ENCODE measurements at places on chromosomes 6 and 20.

GRCh38 chr6:137214931-137215330 is 4.3 kb downstream of the IFNGR1 start:
- DNase-seq: no peak

DNA sequence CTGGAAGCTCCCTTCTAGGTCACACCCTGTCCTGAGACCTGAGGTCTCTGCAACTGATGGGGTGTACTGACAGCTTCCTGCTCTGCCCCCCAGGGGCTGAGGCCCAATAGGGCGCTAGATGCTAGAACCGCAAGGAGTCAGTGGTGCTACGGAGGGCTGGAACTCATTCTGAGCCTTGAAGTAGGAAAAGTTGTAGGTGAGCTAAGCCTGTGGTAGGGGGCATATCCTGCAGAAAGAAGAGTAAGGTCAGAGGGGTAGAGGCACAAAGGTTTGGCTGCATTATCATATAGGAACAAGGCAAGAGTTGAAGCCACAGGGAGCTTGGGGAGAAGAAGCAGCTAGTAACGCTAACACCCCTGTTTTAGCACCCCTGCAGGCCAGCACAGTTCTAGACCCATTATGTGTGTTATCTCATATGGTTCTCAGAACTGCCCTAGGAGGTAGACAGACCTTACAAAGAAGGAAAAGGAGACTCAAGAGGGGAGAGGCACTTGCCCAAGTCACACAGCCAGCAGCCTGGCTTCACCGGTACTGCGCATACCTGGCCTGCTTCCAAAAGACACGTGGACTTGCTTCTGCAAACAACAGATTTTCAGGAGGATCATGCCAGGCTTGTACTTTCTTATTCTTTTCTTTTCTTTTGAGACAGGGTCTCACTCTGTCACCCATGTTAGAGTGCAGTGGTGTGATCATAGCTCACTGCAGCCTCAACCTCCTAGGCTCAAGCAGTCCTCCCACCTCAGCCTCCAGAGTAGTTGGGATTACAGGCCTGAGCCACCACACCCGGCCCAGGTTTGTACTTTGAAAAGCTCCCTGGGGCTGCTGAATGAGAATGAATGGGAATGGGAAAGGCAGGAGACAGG is 156.1 kb downstream of the MRPL14 start:
- DNase-seq: no peak

- peak; percentile 99 for DNase-seq
Measured at GRCh38 chr6:111591370-111591900, 14.2 kb downstream of the TRAF3IP2 start.

GRCh38 chr6:121759370-121759769 is 323.9 kb downstream of the GJA1 start:
- no peak for DNase-seq

DNA sequence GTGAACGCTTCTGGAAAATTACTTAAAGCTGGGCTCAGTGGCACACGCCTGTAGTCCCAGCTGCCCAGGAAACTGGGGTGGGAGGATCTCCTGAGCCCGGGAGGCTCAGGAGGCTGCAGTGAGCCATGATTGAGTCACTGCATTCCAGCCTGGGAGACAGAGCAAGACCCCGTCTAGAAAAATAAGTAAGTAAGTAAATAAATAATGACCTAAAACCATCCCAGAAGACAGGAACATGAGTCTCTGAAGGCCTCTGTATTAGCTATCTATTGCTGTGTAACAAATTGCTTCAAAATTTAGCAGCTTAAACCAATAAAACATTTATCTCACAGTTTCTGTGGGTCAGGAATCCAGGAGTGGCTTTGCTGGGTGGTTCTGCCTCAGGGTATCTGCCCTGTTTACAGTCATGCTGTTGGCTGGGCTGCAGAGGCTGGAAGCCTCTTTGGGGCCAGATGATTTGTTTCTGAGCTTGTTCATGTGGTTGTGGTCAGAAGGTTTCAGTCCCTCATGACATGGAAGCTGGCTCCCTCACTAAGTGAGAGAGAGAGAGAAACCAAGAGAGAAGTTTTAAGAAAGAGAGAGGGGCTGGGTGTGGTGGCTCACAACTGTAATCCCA is 48.4 kb upstream of the NCOA3 start:
- DNase-seq: peak; percentile 63

- DNase-seq: no peak
Measured at GRCh38 chr6:13334953-13335352, 6.6 kb upstream of the TBC1D7 start.

DNA sequence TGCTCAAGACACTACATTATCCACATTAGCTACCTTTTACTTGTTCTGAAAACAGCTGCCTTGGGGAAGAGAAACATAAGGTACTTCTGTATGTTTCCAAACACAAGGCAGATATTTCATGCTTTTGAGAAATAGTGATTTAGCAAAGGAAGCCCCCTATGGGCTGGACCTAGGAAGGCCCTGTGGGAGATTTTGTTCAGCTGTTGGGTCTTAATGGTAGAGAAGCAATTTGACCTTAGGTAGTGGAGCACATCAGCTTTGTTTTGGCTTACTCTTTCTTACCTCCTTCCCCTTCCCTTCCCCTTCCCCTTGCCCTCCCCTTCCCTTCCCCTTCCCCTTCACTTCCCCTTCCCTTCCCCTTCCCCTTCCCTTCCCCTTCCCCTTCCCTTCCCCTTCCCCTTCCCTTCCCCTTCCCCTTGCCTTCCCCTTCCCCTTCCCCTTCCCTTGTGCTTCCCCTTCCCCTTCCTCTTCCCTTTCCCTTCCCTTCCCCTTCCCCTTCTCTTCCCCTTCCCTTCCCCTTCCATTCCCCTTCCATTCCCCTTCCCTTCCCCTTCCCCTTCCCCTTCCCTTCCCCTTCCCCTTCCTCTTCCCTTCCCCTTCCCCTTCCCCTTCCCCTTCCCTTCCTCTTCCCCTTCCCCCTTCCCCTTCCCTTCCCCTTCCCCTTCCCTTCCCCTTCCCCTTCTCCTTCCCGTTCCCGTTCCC is 84.6 kb downstream of the ANKS1A start:
- DNase-seq: no peak

DNA sequence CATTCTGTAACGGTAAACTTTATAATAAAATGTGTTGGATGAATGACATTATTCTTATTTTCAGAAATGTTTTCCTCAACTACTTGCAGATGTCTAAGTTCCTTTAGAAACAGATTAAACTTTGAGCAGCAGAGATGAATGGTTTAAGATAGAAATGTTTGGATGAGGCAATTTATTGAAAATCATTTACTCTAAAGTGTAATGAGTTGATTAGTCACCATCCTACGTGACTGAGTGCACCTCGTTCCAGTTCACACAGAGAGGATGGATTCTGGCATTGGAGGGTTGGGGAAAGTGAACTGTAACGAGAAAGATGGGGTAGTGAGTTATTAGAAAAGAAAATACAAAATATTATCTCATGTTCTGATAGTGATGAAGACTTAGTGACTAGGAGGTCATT is 28.7 kb downstream of the SMPDL3A start:
- DNase-seq: no peak

DNA sequence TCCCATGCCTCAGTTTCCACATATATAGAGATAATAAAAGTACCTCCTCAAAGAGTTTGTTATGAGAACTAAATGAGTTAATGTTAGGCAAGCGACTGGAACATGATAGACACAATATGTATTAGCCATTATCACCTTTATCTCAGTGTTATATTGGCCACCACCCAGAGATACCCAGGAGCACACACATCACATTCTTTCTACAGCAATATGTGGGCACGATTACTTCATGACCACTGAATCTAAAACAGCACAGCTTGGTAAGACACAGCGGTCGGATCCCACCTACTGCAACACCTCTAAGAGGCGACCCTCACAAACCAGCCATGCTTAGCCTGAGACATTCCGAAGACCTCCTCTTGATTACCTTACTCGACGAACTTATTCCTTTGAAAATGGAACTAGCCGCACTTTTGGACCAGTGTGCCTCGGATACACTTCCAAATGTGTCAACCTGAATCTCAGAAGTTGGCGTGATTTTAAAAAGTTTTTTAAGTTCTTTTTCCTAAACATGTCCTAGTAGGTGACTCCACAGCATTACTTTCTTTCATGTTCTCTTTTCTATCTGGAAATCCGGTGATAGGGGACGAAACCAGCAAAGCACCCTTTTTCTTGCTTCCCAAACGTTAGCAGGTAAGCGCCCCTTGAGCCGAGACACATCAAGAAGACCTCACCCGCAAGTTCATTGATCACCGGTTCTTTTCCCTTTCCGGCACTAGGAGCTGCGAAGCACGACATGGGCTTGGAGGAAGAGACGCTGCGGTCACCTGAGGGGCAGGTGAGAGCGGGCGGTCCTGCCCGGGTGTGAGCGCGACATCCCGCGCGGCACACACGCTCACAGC is 923 bp downstream of the GMDS start:
- no peak for DNase-seq

GRCh38 chr20:63409834-63410435 is 48.8 kb upstream of the CHRNA4 start:
- DNase-seq: no peak

GRCh38 chr20:1877609-1878200 is 17.5 kb upstream of the SIRPA start:
- no peak for DNase-seq

DNA sequence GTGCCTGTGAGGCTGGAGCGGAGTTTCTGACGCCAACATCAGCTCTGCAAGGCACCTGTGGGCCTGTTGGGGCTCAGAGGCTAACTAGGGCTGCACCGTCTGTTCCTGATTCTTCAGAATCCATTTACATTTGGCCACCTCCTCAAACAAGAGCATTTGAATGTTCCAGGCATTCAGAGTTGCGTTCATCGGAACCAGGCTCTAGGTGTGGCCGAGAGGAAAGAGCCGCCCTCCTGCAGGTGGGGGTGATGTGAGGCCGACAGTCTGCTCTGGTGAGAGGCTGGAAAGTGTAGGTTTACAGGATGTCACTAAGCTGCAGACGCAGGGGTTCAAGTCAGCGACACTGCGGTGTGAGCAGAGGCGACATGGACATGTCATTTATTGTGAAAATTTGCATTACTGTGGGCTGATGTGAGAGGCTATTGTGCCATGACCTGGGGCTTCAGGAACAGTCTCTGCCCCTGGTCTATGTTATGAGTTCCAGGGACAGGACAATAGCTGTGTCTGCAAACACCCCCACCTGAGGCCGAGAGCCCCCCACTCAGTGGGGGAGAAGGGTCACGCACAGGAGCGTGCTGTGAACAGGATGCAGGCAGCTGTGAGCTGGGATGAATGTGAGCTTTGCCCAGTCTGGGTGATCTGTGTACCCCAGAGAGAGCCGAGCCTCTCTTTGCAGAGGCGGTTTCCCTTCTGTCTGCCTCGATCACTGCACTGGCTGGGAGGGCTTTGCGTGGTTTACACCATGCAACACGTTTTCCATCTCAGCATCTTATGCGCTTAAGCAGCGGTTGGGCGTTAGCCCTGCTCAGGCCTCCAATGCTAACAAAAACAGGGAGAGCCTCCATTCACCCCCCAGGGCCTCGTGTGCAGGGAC is 21.1 kb downstream of the SLCO4A1 start:
- DNase-seq: no peak

DNA sequence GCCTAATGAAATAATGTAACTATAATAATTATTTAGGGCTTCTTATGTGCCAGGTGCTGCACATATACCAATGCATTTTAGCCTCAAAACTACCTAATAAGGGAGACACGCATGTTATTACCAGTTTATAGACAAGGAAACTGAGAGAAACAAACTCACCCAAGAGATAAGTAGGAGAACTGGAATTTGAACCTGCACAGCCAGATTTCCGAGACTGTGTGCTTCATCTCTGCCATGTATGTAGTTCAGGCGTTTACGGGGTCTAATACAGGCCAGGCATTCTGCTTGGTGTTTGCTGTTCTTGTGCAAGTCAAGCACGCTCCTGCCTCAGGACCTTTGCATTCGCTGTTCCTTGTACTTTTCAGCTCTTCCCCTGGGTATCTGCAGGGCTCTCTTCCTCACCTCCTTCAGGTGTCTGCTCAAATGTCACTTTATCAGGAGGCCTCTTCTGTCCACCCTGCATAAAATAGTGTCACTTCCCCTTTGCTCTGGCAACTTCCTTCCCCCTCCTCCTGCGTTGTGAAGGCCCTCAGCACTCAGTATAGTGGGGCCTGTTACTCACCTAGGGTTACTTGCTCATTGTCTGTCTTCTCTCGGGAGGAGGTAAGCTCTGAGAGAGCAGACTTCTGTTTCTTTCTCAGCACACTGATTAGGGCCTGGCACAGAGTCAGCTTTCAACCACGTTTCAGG is 6.1 kb upstream of the NSFL1C start:
- DNase-seq: no peak

- DNase-seq: no peak
Measured at GRCh38 chr6:7343546-7344475, 30.8 kb upstream of the SSR1 start.

- DNase-seq: peak; percentile 79
Measured at GRCh38 chr20:53934421-53935343, 135.7 kb downstream of the BCAS1 start.

DNA sequence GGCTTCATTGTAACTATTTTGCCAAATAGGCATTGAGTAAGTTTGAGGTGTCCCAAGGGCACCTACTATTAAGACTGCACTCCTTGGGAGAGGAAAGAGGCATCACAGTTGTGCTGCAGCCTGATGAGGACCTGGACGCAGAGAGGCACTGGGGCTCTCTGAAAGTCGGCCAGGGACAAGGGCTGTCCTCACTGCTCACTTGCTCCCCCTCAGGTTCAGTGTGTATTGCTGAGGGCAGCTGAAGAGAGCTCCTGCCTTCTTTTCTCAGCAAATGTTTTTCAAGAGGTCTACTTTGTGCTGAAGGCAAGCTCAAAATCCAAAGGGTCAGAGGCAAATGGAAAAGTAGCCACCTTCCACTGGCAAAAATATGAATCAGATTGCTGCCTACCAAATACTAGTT is 331.8 kb downstream of the RIMS1 start:
- peak; percentile 1 for DNase-seq

- DNase-seq: no peak
Measured at GRCh38 chr6:44128020-44128917, 915 bp downstream of the TMEM63B start.

- DNase-seq: no peak
Measured at GRCh38 chr6:43040542-43041257, 13.0 kb downstream of the CUL7 start.

GRCh38 chr6:116127771-116128493 is 2.0 kb upstream of the COL10A1 start:
- no peak for DNase-seq

DNA sequence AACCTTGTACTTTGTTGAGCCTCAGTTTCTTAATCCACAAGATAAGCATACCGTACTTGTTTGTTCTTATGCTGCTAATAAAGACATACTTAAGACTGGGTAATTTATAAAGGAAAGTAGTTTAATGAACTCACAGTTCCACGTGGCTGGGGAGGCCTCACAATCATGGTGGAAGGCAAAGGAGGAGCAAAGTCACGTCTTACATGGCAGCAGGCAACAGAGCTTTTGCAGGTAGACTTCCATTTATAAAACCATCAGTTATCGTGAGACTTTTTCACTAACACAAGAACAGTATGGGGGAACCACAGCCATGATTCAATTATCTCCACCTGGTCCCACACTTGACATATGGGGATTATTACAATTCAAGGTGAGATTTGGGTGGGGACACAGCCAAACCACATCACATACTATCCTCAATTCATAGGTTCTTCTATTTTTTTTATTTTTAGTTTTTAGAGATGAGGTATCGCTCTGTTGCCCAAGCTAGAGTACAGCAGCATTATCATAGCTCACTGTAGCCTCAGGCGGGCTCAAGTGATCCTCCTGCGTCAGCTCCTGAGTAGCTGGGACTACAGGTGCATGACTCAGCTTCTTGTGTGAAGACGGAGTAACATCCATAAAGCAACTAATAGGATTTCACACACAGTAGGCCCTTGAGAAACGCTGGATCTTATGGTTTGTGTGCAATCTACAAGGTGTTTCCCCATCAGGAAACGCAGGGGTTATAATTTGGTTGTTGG is 76.7 kb upstream of the IYD start:
- no peak for DNase-seq

All from AG09309 (cell line).